CD8-positive, alpha-beta T cell (primary cell): ENCODE measurements at places on chromosomes 11 and 22. TPM values are rescaled to one million over a fixed set of nuclear protein-coding genes. Genes with fewer than 3 reads are reported as not detected.

DNA sequence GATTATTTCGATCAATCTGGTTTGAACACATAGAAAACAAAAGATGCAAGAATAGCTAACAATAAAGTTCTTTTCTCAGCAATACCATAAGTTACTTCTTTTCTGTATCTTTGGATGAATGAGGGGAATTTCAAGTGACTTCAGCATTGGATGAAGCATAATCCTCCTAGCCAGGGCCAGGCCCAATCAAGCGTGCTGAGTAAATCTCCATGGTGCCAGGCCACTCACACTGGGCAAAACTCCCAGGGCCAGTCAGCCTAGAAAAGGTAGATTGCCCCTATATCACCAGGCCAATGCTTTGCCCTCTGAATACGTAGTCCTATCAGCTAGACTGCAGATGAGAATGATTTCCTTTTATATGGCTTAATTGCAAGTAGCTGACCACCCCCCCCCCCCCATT, 6.0 kb downstream of the CNTF start:
- no peak for DNase-seq

GRCh38 chr11:31651208-31651607, 141.6 kb downstream of the ELP4 start:
- DNase-seq, result no peak

DNA sequence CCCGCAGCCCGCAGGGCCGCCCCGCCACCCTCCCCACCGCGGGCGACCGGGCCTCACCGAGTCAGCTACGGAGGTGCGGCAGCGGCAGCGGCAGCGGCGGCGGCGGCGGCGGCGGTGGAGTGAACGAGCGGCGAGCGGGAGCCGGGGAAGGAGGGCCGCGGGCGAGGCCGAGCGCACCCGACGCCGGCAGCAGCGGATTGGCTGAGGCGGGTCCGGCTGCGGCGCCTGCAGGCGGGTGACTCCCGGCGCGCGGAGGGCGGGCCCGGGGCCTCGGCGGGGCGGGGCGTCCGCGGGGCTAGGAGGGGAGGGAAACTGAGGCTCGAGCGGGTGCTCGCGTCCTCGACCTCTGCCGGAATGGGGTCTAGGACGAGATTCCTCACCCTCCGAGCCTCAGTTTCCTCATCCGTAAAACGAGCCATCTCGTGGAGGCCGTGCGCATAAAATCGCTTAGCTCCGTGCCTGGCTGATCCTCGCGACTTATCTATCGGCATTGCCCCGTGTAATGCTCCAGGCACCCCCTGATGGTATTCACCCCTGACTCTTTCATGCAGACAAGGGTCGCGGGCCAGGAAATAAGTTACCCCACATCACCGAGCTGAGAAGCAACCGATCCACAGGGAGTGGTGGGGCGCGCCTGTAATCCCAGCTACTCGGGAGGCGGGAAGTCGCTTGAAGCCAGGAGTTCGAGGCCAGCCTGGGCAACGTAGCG, at the start of gene CPT1A:
Gene CPT1A, minus strand, starts transcription at position 199 of the 709 bp plus-strand sequence. CDS start 26,442 bp downstream, outside the sequence.
- peak; percentile 55 for DNase-seq

GRCh38 chr11:113446112-113446511, 29.1 kb downstream of the DRD2 start:
- DNase-seq, result no peak

DNA sequence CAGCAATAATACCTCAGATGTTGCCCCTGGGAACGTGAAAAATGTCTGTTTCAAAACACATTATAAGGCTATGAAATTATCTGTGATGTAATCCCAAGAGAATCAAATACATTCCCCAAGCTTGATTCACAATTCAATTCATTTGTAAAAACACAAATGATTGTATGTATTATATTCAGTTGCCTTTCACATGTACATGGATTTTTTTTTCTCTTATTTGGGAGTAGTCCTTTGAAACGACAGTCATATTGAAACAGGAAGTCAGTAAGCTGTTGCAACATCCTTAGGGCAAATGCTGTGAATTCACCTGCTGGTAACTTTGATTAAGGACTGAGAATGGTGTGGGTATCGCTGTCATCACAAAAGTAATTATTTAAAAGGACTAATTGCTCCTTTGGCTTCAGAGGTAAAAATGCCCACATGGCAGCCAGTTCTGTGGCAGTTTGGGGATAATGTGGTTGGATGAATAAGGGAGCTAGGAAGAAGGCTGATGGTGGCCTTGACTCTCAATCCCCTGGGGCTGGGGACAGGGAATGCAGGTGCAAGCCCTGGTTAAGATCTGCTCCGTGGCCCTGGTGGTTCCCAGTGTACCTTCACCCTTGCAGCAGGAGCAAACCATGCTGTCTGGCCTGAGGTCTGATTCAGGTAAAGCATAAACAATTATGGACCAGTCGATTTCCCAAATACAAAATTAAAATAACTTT, 13.2 kb downstream of the EHF start:
- no peak for DNase-seq

DNA sequence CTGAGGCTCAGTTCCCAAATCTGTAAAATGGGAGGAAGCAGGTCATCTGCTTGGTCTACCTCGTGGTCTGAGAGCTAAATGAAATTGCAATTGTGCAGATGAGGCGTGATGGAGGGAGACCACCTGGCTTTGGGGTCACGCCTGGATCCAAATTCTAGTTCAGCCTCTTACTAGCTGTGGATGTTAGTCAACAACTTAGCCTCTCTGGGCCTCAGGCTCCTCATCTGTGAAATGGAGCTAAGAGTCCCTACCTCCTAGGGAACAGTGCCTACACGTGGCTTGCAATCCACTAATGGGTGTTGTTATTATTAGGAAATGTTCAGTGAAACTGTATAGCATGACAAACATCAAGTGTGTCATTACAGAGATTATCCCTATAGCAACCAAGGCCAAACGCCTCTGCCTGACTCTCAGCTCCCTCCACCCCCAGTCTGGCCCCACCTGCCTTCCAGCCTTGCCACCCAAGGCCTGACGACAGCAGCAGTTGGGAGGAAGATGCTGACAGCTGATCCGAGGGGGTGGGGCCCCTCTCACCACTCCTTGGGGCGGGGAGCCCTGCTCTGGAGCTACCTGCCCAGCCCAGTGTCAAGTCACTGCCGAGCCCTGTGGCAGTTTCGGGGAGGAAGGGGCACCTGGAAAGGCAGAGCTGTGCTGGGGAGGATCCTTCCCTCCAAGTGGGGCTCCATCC, 1.7 kb upstream of the RHOD start:
- DNase-seq, result no peak

- DNase-seq, result no peak
Measured at GRCh38 chr11:18347471-18348125, 25.2 kb downstream of the GTF2H1 start.

DNA sequence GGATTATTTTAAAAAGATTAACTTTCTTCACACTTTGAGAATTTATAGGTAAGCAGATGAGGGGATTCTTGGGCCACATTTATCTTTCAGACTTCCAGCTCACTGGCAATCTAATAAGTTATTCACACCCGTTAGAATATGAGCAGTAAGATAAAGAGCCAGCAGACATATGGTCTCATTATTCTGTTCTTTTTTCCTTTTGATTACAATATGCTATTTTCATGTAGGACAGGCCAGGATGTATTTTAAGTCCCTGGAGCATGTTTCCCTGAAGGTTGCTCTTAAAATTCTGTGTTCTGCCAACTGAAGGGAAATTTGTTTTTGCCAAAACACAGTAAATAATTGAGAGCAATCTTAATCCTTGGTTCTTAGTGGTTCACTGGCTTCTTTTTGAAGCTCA, 22.2 kb downstream of the PDHX start:
- no peak for DNase-seq

DNA sequence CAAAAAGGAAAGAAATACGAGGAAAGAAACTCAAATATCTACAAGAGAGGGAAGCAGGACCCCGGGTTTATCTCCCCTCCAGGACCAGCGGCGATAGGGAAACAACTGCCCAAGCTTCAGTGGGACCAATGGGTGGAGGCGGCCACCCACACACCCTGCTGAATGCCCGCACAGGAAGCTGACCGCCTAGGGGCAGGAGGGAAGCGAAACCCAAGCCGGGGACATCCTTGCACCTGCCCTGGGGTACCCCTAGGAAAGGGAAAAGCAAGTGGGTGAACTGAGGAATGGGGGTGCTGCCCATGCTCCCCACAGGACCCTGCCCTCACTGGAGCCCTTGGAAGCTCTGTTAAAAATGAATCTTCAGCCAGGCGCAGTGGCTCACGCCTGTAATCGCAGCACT, 27.6 kb upstream of the HMOX1 start:
- no peak for DNase-seq

The UBASH3B gene
- total RNA-seq, result 16.7 TPM

The CD59 gene
- total RNA-seq, result 31.0 TPM

The FXYD6 gene
- total RNA-seq, result not detected

The MMP27 gene
- not detected for total RNA-seq

The PTPRCAP gene
- total RNA-seq, result 144 TPM

The LARGE2 gene
- 4.2 TPM for total RNA-seq
